ENCODE measurements at places on chromosomes 16 and 17.

GRCh38 chr16:30335598-30336474, 19.3 kb downstream of the CD2BP2 start:
- peak; percentile 30 for DNase-seq

DNA sequence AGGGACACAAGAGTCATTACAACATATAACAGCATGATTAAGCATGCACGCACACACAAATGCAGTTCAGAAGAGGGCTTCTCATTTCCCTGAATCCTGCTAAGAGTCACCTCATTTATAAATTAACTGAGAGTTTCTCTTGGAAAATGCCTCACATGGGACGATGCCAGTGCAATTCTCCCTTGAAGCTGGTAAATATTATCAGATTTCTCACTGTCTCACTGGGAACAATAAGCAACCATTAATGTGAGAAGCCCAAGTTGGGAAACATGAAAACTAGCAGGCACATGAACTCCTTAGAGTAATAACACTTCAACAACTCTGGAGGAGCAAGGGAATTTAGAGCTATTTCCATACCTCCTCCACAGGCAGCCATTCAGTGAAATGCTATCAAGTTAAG, 26.4 kb downstream of the SETD6 start:
- DNase-seq, result no peak

- no peak for DNase-seq
Observed at GRCh38 chr16:31477220-31478216, 5.4 kb upstream of the SLC5A2 start.

GRCh38 chr17:42681976-42682721, at the start of gene CNTNAP1:
Gene CNTNAP1, plus strand, starts transcription at chr17:42682531. Its CDS starts 299 bp downstream, at chr17:42682830.
- DNase-seq, result peak; percentile 75

All from iris pigment epithelial cell (primary cell).